Mesenchymal stem cell (in vitro differentiated cells and primary cell): ENCODE measurements at places on chromosomes 2 and 18.

- no peak overlapping the region for H3K4me3 ChIP-seq
- H3K27me3 ChIP-seq = no peaks in the 10 kb centered on the region
- peaks cover 2% of the 10 kb centered on the region for H3K4me1 ChIP-seq
- DNase-seq = no peak
- no peaks in the 10 kb centered on the region for H3K36me3 ChIP-seq
- no peak overlapping the region for H3K27ac ChIP-seq
Measured at GRCh38 chr2:41723526-41723925, 324.3 kb upstream of the PKDCC start.

- no peak for DNase-seq
- H3K36me3 ChIP-seq = no peaks in the 10 kb centered on the region
- peak overlapping the region; percentile 16 for H3K27ac ChIP-seq
- H3K4me3 ChIP-seq = no peak overlapping the region
- H3K27me3 ChIP-seq = no peaks in the 10 kb centered on the region
- H3K4me1 ChIP-seq = peaks cover 35% of the 10 kb centered on the region
Measured at GRCh38 chr2:41935825-41936224, 112.0 kb upstream of the PKDCC start.

DNA sequence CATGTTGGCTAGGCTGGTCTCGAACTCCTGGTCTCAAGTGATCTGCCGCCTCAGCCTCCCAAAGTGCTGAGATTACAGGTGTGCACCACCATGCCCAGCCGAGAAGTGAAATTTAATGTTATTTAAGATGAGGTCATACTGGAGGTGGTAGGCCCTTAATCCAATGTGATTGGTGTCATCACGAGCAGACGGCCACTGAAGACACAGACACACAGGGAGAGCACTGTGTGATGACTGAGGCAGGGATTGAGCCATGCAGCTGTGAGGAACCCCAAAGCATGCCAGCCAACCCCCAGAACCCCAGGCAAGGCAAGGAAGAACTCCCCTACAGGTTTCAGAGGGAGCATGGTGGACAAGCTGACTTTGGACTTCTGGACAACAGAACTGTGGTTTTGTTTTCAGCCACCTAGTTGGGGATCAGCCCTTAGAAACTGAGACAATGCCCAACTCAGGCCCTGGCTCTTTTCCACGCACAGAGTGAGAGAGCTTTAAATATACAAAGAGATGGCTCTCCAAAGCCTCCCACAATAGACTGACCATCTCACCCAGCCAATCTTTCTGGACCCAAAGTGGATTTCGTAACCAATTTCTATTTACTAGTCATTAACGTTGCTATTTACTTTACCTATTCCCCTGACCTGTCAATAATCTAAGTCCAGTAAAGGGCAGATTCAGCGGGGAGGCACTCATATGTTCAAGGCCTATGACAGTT is 34.2 kb downstream of the TBC1D8 start:
- no peaks in the 10 kb centered on the region for H3K36me3 ChIP-seq
- no peak for DNase-seq
- no peak overlapping the region for H3K4me3 ChIP-seq
- H3K27ac ChIP-seq = no peak overlapping the region
- peaks cover 7% of the 10 kb centered on the region for H3K4me1 ChIP-seq

DNA sequence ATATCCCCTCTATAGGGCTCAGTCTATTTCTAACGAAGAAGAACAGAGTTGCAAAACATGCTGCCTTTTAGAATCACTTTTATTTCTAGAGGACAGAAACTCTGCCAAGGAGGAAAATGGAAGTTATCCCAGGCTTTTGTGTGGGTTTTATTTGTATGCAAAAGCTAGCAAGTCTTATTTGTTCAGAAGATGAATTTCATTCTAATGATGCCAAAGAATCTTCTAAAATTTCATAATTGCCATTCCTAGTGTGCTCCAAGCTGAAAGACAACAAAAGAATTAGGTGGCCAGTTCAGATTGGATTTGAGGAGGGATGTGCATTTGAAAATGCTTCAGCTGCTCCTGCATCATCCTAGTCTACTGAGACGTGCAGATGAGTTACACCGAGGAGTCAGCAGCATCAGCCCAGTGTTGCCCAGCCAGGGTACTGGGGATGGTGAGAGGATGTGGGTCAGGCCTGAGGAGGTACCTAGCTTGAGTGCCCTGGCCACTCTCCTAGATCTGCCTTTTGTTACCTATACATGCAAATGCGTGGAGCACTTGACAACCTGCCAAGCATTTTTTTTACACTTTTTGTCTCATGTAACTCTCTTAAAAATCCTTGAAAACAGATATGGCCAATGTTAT is 80.1 kb downstream of the KCNS3 start:
- no peak for DNase-seq
- peaks cover 7% of the 10 kb centered on the region for H3K4me1 ChIP-seq
- peaks cover 18% of the 10 kb centered on the region for H3K27me3 ChIP-seq
- H3K4me3 ChIP-seq = no peak overlapping the region

- no peaks in the 10 kb centered on the region for H3K36me3 ChIP-seq
- peaks cover 11% of the 10 kb centered on the region for H3K4me1 ChIP-seq
- H3K27ac ChIP-seq = peak overlapping the region; percentile 69
- H3K27me3 ChIP-seq = no peaks in the 10 kb centered on the region
- peak; percentile 71 for DNase-seq
Measured at GRCh38 chr2:221571551-221572218, 419 bp downstream of the EPHA4 start.
